GOT3 (cell line): ENCODE measurements at places on chromosomes 6 and 20.

GRCh38 chr6:25446830-25447569, 167.8 kb downstream of the CARMIL1 start:
- DNase-seq, result no peak

DNA sequence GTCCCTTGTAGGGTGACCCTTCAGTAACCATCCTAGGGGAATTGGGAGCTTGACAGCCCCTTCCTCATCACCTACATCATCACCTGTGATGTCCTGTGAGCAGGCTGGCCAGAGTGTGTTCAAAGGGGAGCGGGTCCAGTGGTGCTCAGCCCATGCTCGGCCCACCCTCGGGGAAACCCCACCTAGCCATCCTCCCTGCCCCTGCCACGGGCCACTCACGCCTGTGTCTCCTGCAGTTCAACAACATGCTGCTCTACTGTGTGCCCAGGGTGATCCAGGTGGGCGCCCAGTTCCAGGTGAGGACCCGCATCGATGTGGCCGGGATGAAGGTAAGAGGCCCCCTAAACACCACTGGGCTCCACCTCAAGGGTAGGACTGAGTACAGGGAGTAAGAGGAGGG, 10.1 kb downstream of the FGD2 start:
- DNase-seq, result no peak

- DNase-seq, result no peak
These were observed 15.5 kb downstream of the SCUBE3 start for GRCh38 chr6:35229304-35229703.

DNA sequence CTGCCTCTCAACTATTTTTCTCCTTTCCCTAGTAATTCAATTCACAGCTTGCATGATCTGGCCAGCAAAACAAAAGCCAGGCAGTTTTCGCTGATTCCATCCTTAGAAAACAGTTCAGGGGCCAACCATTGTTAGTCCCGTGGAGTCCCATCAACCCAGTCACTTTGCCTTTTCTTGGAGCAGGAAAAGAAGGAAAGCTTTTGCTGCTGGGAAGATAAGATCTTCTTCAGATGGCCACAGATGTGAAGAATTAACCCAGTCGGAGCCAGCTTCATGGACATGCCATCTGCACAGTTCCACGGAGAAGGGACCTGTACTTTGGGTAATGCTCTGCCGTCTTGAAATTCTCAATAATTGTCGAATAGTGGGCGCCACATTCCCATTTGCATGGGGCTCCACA, 76.9 kb upstream of the TSHZ2 start:
- DNase-seq, result no peak

DNA sequence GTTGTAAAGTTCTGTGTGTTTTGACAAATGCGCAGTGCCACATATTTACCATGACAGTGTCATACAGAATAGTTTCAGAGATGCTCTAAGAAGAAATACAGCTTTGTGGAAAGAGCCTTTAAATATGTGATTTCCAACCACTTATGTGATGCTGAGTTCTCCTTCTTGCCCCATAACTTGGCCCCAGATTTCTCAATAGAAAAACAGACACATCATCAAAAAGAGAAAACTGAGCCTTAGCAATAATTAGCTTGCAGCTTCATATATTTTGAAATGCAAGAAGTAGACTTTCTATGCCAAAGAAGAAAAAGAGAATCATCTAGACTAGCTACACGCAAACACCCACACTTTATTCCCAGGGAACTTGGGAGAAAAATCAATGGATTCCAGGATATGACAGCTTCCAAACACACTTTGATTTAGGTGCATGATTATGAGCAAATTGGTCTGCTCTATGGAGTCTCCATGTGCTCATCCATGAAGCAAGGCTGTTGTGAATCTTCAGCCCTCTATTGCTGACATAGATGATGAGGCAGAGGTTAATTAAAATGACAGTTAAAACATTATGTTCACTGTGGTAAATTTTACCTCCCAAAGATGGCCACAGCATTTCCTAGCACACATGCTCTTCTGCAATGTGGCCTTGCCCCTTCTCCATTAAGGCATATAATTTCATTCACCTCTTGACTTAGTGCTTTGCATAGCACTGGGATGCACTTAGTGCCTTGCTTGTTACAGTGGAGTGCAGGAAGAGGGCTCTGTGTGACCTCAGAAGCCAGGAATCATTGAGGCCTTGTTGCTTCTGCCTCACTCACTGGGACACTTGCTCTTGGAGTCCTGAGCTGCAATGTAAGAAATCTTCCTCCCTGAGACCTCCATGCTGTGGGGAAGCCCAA, 174.6 kb downstream of the SYNDIG1 start:
- no peak for DNase-seq

DNA sequence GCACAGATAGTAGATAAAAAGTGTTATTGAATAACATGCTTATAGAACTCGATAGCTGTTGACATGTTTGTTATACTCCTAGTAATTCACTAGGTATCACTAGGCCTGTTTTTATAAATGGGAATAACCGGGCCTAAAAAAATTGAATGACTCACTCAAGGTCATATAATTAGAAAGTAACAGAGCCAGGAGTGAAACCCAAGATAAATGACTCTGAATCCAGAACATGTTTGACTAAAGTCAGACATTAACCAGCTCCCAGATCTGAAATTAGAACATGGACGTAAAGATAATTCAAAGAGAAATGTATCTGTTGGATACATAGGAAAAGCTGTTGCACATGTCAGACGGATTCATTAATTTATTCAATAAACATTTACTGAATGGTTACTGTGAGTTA, 26.9 kb downstream of the RGS17 start:
- no peak for DNase-seq

DNA sequence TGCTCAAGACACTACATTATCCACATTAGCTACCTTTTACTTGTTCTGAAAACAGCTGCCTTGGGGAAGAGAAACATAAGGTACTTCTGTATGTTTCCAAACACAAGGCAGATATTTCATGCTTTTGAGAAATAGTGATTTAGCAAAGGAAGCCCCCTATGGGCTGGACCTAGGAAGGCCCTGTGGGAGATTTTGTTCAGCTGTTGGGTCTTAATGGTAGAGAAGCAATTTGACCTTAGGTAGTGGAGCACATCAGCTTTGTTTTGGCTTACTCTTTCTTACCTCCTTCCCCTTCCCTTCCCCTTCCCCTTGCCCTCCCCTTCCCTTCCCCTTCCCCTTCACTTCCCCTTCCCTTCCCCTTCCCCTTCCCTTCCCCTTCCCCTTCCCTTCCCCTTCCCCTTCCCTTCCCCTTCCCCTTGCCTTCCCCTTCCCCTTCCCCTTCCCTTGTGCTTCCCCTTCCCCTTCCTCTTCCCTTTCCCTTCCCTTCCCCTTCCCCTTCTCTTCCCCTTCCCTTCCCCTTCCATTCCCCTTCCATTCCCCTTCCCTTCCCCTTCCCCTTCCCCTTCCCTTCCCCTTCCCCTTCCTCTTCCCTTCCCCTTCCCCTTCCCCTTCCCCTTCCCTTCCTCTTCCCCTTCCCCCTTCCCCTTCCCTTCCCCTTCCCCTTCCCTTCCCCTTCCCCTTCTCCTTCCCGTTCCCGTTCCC, 84.6 kb downstream of the ANKS1A start:
- no peak for DNase-seq

DNA sequence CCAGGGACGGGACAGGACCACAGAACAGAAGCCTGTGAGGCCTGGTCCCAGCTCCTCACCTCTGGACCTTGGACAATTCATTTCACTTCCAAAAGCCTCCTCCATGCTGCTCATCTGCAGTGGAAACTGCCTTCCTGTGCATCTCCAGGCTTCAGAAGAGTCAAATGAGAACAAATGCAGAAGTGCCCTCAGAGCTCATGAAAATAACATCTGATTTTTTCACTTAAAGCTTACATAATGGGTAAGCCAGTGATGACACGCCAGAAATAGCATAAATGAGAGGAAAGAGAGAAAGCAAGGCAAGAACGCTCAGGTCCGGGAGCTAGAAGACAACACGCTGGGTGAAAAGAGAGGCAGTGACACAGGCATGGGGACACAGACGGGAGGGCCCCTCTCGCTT, 7.9 kb downstream of the CNKSR3 start:
- no peak for DNase-seq

DNA sequence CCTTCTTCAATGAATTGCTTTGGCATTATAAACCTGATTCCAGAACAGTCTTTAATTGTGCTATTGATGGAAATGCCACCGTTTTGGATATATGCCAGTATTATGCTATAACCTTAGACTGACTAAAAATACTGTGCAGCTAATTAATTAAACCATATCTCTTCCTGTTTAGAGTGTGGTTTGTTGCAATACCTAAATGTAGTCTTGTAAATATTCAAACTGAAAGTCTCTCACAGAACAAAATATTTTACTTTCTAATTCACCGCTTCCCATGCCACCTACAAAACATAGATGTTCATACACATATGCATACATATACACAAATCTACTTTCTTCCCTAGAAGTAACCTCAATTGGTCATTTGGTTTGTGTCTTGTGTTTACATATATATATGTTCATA, 126.6 kb downstream of the SIM1 start:
- no peak for DNase-seq

DNA sequence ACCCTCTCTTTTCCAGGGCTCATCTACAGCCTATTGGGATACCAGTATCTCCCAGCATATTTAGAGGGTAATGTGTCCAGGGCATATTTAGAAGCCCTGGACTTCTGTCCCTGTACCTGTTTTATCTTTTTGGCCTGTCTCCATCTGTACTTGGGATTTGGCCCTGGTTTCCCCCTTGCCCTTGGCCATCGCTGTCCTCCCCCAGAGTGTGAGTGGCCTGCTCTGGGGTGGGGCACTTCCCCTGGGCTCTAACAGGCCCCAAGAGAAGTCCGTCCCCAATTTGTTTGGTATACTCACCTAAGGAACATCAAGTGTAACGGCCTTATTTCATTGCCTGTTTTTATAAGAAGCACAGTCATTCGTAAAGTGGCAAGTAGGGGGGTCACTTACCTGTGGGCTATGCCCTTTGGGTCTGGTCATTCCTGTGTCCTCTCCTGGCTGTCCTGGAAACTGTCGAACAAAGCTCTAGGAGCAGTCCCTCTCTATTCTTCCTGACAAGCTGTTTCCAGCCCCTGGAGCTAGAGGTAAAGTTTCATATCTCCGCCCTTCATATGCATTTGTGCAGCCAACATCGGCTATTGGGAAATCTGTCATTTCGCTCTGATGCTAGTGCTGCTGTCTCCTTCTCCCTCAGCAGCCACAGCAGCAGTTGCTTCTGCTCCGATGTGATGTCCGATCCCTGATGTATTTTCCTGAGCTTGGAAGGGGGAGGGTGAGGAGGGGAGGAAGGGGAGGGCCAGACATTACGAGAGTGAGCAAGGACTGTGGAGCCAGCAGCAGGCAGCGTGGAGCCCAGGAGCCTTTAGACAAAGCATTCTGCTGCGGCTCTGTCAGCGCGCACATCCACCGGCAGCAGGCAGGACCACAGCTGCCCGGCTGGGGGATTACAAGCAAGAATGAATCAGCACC, 83.4 kb downstream of the TCP11 start:
- DNase-seq, result no peak

GRCh38 chr20:47885909-47886453, 100.7 kb upstream of the SULF2 start:
- DNase-seq, result no peak

DNA sequence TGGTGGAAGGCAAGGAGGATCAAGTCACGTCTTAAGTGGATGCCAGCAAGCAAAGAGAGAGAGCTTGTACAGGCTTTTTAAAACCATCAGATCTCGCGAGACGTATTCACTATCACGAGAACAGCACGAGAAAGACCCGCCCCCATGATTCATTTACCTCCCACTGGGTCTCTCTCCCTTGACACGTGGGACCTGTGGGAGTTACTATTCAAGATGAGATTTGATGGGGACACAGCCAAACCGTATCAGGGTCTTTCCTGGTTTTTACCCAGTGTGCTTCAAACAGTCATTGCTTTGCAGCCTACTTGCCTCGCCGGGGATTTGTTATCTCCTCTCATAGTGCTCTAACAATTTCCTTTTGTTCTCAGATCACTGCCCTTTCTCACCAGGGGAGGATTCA, 108.2 kb downstream of the UST start:
- no peak for DNase-seq

GRCh38 chr6:11734861-11735613, 43.6 kb downstream of the ADTRP start:
- DNase-seq, result no peak

GRCh38 chr6:47163536-47163935, 121.4 kb upstream of the ADGRF1 start:
- no peak for DNase-seq

DNA sequence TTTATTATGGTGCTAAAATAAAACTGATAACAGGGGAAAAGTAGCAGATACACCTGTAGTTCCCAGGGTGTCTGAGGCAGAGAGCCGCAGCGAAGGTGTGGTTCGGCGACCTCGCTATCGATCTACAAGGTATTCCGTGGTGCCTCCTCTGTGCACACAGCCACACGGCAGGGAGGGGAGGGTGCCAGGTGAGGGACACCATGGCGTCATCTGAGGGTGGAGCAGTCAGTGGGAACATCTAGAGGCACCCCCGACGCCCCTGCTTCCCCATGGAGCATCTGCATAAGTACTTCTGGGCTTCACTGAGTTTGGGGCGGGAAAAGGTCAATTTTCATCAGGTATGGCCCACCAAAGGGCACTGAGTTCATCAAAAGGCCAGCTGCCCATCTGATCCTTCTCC, 243.3 kb downstream of the TAF4 start:
- DNase-seq, result no peak

DNA sequence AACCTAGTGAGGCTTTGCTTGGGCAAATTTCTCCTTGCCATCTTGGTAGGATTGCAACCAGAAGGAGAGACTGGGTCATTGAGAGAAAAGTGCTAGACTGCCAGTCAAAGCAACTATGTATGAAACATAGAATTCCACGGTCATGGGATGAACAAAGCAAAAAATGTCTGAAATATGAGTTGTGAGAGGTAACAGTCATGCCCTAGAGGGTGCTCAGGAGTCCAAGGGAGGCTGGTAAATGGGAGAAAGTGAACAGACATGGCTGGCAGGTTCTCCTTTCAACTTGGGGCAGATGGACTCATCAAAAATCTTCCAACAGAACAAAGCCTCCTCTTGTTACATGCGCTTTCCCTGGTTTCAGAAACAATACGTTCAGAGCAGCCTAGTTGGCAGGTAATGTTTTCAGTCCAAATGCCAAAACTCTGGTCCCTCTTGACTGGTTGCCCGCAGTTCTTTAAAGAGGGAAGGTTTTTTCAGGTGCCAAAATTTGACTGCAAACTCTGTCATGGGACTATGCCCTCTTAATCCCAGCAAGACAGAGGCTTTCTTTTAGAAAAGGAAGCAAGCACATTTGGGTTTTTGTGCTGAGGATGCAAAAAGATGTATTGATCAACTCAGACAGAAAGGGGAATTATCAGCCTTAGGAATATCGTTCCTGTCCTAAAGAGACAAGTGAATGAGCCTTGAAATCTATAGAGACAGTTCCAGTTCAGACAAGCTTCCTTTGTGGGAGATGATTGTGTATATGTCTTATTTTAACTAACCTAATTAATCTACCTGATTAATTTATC, 68.5 kb upstream of the SASH1 start:
- DNase-seq, result no peak
